Breast epithelium (tissue), 4 donors: ENCODE measurements at places on chromosomes 2 and 18. TPM values are rescaled to one million over a fixed set of nuclear protein-coding genes. Genes with fewer than 3 reads are reported as not detected.

SH3RF3 gene
- 3.2 TPM for total RNA-seq

C2orf15 gene
- 2.6 TPM for total RNA-seq

MAP2 gene
- 18.6 TPM for total RNA-seq

ZEB2 gene
- total RNA-seq, result 225 TPM

TSPYL6 gene
- not detected for total RNA-seq

EIF4E2 gene
- 36.1 TPM for total RNA-seq

TMEM214 gene
- total RNA-seq, result 41.1 TPM

NEB gene
- total RNA-seq, result 2.8 TPM

SDC1 gene
- total RNA-seq, result 38.7 TPM

POTEC gene
- total RNA-seq, result 4.9 TPM

DNA sequence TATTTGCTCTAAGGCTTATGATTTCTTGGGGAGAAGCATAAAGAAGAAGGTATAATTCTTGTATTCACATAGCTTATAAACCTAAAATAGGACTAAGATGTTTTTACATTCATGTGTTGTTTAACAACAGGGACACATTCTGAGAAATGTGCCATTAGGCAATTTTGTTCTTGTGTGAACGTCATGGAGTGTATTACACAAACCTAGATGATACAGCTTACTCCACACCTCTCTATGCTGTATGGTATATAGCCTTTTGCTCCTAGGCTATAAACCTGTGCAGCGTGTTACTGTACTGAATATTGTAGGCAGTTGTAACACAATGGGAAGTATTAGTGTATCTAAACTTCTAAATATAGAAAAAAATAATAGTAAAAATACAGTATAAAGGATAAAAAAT, 92.1 kb downstream of the PHLPP1 start:
- no peaks in the 10 kb centered on the region for H3K27me3 ChIP-seq
- no peaks in the 10 kb centered on the region for H3K4me1 ChIP-seq
- no peak for DNase-seq
- no peak overlapping the region for H3K27ac ChIP-seq
- no peaks in the 10 kb centered on the region for H3K36me3 ChIP-seq

GRCh38 chr2:238104691-238105371, 4.7 kb downstream of the ESPNL start:
- no peak overlapping the region for H3K4me3 ChIP-seq
- no peaks in the 10 kb centered on the region for H3K36me3 ChIP-seq
- no peak overlapping the region for H3K27ac ChIP-seq
- H3K27me3 ChIP-seq, result no peaks in the 10 kb centered on the region

- DNase-seq, result no peak
- no peaks in the 10 kb centered on the region for H3K36me3 ChIP-seq
- no peaks in the 10 kb centered on the region for H3K27me3 ChIP-seq
- H3K27ac ChIP-seq, result no peak overlapping the region
- no peak overlapping the region for H3K4me3 ChIP-seq
- H3K4me1 ChIP-seq, result no peaks in the 10 kb centered on the region
Observed at GRCh38 chr18:7662866-7663265, 95.8 kb downstream of the PTPRM start.

DNA sequence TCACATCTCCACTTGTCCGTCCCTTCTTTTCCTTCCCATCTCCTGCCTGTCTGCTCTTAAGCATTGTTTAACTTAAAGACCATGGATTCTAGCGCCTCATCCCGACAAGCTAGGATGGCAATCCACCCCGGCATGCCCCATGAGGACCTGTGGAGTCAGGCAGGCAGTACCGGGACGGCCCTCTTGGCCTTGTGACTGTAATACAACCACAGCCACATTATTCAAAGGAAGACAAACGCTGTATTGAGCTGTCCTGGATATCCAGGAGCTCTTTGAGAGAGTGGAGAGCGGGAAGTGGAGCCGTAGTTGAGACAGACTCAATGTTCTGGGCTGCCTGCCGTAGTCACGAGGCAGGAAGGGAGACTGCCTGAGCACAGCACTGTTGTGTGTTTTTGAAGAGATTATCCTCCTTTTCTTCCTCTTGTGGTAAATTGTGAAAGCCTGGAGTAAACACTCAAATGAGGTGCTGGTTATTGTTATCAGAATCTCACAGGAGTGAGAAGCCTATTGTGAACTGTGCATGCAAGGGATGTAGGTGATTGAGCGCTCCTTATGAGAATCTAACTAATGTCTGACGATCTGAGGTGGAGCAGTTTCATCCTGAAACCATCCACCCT, 929.8 kb upstream of the CNTNAP5 start:
- no peaks in the 10 kb centered on the region for H3K4me1 ChIP-seq

DNA sequence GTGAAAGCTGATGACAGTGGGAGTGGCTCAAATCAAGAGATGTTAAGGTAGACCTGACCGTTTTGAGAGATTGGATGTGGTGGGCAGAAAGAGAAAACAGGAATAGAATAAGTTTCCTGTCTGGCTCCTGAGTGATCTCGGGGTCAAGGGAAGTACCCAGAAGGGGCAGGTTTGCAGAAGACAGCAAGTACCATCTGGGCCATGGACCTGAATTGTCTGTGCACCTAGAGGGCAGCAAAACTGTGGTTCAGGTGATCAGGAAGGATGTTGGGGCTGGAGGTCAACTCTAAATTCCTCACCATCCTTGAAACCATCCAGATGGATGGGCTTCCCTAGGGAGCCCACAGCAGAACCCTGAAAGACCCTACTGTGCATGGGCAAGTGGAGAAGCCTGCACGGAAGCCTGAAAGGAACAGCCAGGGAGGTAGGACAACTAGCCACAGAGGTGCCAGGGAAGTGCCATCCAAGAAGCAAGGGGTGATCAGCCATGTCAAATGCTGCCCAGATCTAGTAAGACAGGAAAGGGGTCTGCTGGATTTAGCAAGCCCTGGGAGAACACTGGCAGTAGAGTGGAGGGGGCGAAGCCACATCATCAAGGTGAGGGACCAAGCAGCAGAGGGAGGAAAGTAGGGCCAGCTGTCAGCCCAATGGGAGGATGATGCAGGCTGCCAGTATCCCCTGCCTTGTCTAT, 8.0 kb downstream of the TEX261 start:
- no peaks in the 10 kb centered on the region for H3K36me3 ChIP-seq
- no peak overlapping the region for H3K4me3 ChIP-seq
- no peaks in the 10 kb centered on the region for H3K27me3 ChIP-seq
- no peaks in the 10 kb centered on the region for H3K4me1 ChIP-seq
- no peak overlapping the region for H3K27ac ChIP-seq
- DNase-seq, result peak; percentile 5

DNA sequence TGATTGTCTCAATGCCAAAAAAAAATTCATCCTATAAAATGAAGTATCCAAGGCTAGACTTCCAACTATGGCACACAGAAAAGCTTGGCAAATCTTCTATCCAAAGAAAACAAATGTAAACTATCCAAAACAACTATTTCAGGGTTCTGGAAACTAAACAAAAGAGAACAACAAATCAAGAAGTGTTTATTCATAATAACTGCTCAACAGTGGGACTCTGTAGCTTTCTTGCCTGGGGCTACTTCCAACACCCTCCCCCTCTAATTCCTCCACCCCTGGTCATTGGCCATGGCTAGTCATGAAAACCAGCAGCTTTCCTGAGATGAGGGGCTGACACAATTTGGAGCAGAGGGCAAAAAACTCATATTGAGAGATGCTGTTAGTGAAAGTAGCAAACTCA, 107.0 kb downstream of the EXOC6B start:
- no peak overlapping the region for H3K27ac ChIP-seq
- no peaks in the 10 kb centered on the region for H3K27me3 ChIP-seq

GRCh38 chr2:232588680-232589585, 38.4 kb downstream of the EIF4E2 start:
- H3K36me3 ChIP-seq, result no peaks in the 10 kb centered on the region
- DNase-seq, result no peak
- H3K27ac ChIP-seq, result peak overlapping the region; percentile 25
- no peak overlapping the region for H3K4me3 ChIP-seq
- no peaks in the 10 kb centered on the region for H3K4me1 ChIP-seq
- H3K27me3 ChIP-seq, result no peaks in the 10 kb centered on the region

GRCh38 chr18:13584825-13585224, 141.5 kb downstream of the FAM210A start:
- no peak overlapping the region for H3K4me3 ChIP-seq

DNA sequence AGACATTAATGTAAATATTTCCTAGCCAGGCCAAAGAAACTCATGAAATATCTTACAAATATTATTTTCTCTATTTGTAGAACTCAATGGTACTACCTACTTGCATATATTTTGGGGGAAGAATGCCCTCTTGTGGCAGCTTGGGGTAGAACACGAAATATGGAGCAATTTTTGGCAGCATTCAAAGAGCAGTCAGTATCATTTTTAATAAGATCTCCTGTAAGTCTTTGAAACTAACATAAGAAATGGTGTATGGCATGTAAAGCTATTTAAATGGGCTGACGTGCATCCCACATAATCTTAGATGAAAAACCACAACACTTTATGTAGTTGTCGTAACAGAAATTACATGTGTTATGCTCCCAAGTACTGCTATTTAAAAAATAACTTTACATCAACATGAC, 62.3 kb upstream of the CCDC195 start:
- no peaks in the 10 kb centered on the region for H3K36me3 ChIP-seq
- no peak overlapping the region for H3K27ac ChIP-seq
- H3K4me3 ChIP-seq, result no peak overlapping the region
- H3K27me3 ChIP-seq, result no peaks in the 10 kb centered on the region
- no peak for DNase-seq

DNA sequence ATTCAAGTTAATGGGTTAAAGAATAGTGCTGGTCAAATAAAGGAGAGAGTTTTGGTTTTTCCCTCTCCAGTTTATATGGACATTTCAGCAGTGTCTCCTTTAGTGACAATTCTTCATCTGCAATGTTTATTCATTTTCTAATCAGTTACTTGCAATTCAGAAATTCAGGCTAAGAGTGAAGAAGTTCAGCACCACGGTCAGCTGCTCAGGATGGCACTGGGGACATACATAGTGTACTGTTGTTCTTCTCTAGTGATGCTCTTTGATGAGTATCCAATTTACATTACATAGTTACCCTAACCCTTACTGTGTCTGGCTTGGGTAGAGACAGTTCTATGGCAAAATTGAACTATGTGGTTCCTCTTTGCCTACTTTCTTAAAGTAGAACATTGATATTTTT, 412.7 kb downstream of the CNTNAP5 start:
- H3K4me1 ChIP-seq, result no peaks in the 10 kb centered on the region
- DNase-seq, result no peak
- H3K27ac ChIP-seq, result no peak overlapping the region
- no peaks in the 10 kb centered on the region for H3K36me3 ChIP-seq

DNA sequence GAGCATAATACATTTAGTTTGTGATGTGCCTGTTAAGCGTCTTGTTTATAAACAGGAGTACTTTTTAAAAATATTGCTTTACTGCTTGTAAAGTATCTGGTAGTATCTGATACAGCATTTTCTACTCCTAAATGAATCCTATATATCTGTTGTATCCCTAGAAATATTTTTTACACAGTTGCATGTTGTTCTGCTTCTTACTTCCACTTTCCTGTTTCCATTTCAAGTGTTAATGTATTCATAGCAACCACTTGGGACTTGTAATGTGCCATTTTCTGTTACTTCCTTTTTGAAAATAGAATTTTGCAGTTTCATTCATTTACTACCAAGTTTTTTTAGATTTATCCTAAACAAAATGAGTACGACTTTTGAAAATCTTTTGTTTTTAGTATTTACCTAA, 24.9 kb downstream of the CCNT2 start:
- H3K27ac ChIP-seq, result no peak overlapping the region
- H3K4me1 ChIP-seq, result no peaks in the 10 kb centered on the region
- H3K27me3 ChIP-seq, result no peaks in the 10 kb centered on the region
- no peak for DNase-seq
- H3K4me3 ChIP-seq, result no peak overlapping the region
- peaks cover 6% of the 10 kb centered on the region for H3K36me3 ChIP-seq

- no peaks in the 10 kb centered on the region for H3K27me3 ChIP-seq
- H3K27ac ChIP-seq, result no peak overlapping the region
- H3K4me1 ChIP-seq, result no peaks in the 10 kb centered on the region
- no peak overlapping the region for H3K4me3 ChIP-seq
- no peaks in the 10 kb centered on the region for H3K36me3 ChIP-seq
- no peak for DNase-seq
Observed at GRCh38 chr2:16386031-16386430, 279.6 kb downstream of the CYRIA start.

DNA sequence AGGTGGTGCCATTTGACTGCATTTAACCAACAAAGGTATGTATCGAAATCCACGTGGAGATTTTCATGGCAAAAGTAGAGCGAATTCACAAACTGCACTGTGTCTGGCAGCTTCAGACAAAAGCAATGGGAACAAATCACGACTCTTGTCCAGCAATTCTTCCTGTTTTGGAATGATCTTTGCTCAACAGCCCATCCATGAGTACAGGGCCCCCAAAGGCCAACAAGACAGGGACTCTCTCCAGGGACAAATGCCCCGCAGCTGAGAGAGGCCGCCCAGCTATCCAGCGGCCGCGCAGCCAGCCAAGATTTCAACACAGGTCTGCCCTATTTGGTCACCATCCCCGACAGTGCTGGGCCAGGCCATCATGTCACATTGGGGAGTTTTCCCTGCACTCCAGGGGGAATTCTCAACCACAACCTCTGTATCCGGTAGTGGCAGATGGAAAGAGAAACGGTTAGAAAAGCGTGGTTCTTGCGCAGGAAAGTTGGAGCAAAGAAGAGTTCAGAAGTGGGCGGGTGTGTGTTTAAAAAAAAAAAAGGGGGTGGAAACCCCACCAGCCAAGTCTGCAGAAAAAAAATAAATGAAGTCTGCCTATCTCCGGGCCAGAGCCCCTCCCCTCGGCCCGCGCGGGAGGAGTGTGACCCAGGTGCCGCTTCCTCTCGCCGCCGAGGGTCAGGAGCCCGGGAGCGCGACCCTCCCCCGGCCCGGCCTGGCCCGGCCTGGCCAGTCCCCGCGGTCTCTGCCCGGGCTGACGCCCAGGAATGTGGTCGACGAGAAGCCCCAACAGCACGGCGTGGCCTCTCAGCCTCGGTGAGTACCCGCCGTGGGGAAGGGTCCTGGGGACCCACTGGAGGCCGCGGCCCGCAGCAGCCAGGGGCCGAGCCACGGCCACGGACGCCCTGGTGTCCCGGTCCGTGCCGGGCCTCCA, at the start of gene GYPC:
Gene GYPC (plus strand): TSS at position 659 of the 931 bp plus-strand sequence. CDS start 106 bp downstream, at position 765.
- H3K4me3 ChIP-seq, result peak within 1 kb of the TSS; percentile 94
- peak within 1 kb of the TSS; percentile 91 for H3K27ac ChIP-seq
- DNase-seq, result peak; percentile 78
- no peaks in the 10 kb centered on the region for H3K4me1 ChIP-seq
- no peaks in the 10 kb centered on the region for H3K36me3 ChIP-seq

DNA sequence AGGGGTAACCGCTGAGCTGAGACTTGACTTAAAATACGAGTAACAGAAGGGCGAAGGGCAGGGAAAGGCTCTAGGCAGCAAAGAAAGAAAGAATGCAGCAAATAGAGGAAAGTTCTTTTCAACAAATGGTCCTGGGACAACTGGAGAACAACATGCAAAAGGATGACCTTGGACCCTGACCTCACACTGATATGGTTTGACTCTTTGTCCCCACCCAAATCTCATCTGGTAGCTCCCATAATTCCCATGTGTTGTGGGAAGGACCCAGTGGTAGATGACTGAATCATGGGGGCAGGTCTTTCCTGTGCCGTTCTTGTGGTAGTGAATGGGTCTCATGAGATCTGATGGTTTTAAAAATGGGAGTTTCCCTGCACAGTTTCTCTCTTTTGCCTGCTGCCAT, 33.9 kb downstream of the ST3GAL5 start:
- H3K4me1 ChIP-seq, result no peaks in the 10 kb centered on the region
- H3K36me3 ChIP-seq, result no peaks in the 10 kb centered on the region
- H3K27me3 ChIP-seq, result no peaks in the 10 kb centered on the region
- H3K27ac ChIP-seq, result no peak overlapping the region
- no peak for DNase-seq

- no peaks in the 10 kb centered on the region for H3K36me3 ChIP-seq
- no peak overlapping the region for H3K4me3 ChIP-seq
- H3K4me1 ChIP-seq, result no peaks in the 10 kb centered on the region
Observed at GRCh38 chr2:50879457-50879856, 152.5 kb downstream of the NRXN1 start.

- no peak for DNase-seq
- H3K4me3 ChIP-seq, result no peak overlapping the region
- peaks cover 24% of the 10 kb centered on the region for H3K4me1 ChIP-seq
Observed at GRCh38 chr2:96903815-96904214, 33.9 kb upstream of the SEMA4C start.
